ENCODE measurements at places on chromosomes 6 and 20. TPM values are rescaled to one million over a fixed set of nuclear protein-coding genes. Genes with fewer than 3 reads are reported as not detected.

Gene EFCAB8
- total RNA-seq = 0.72 TPM

Gene GLP1R
- not detected for total RNA-seq

Gene AGPAT4
- total RNA-seq = 16.6 TPM

Gene OXT
- not detected for total RNA-seq

DNA sequence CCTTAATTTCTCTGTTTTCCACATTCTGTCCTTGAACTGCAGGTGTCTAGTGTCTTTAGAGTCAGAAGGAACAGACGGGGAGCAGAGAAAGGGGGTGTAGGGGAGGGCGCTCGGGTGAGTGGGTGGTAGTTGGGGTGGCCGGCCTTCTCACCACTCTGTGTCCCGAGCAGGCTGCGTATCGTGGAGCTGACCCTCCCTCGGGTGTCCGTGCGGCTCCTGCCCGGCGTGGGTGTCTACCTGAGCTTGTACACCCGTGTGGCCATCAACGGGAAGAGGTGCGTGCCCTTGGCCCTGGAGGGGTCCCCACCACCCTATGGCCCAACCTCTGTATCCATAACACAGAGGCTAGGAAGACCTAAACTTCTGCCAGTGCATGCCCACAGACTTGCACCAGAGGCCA, 5.3 kb downstream of the BPIFB4 start:
- no peak for DNase-seq

GRCh38 chr20:59104831-59105230, 58.8 kb upstream of the ZNF831 start:
- DNase-seq = no peak

DNA sequence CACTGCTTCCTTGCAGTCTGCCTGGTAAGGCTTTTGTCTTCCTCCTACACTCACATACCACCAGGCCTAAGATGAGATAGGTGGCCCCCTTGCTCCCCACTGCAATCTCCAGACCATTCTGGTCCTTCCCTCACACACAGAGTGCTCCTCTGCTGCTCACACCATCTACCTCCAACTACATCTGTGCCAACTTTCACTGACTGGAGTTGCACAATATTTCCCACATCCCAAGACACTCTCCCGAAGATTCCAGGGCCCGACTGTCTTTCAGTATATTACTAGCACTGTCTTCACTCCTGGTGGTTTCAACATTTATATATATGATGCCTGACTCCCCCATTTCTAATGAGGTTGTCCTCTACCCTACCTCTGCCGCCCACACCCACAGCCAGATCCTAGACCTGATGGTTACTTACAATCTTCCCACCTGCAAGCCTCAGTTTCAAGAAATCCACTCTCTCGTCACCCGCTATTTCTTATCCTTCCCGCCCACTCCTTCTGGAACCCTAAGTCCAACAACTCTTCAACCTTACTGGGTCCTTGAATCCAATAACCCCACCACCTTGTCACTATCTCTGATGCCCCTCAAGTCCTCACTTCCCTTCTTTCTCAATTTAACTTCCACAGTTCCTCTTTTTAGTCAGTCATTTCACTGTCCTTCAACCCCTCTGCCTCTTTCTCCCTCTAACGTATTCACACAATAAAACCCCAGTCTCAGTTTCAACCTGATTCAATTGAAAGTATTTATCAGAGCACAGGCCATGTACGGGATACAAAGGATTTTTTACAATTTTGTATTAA, 21.6 kb downstream of the RALGAPA2 start:
- DNase-seq = no peak

- no peak for DNase-seq
Measured at GRCh38 chr6:27882624-27883023, 29.6 kb downstream of the OR2B2 start.

DNA sequence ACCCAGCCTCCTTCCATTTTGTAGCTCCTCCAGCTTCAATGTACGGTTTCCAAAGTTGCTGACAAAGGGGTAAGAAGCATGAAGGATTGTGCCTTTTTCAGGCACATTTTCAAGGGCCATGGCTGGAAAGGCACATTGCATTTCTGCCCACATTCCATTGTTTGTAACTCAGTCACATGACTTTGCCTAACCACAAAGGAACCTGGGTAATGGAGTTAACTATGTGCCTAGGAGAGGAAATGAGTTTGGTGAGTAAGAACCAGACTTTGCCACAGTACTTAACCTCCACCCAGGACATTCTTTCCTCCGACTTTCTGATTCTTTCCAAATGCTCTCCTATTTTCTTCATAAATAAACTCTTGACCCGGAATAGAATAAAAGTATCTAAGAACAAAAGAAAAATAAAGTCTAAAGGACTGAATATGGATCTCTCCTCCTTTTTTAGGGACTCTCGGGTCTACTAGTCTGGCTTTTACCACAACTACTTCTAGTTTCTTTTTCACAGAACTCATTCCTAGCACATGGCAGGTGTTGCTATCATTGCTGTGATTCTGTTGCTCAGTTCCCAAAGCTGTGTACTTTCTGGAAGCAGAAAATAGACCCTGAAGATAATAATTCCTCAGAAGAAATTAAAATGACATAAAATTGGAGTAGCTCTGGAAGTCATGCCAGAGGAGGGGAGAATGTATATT, 81.5 kb upstream of the ISM1 start:
- DNase-seq = no peak

- no peak for DNase-seq
Measured at GRCh38 chr20:38098952-38099351, 65.4 kb downstream of the RPRD1B start.

GRCh38 chr6:3987053-3987452, 91.9 kb downstream of the FAM217A start:
- no peak for DNase-seq

DNA sequence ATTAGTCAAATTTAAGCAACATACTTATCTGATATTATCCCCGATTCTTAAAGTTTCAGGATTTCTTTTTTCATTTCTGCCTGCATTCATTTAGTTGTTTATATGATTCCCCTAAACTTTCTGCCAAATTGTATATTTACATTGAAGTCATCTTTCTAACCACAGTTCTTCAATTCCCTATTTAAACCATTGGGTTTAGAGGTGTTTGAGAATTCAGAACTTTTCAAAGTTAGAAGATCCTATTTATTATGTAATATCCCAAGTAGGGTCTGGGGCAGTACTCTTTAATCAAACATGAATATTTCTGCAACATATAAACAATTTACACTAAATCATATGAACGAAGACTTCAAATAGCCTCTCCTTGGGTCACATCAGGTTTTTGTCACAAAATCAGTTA, 52.9 kb downstream of the KLHL31 start:
- no peak for DNase-seq

- no peak for DNase-seq
Measured at GRCh38 chr20:14335052-14335451, 2.4 kb downstream of the FLRT3 start.

Measured in upper lobe of right lung (tissue), 1 donor.